Femur (tissue), 1 donor: ENCODE measurements at places on chromosomes 3 and 15.

- no peak for DNase-seq
Observed at GRCh38 chr3:19598870-19599269, 335.1 kb downstream of the EFHB start.

GRCh38 chr15:87764461-87765240 lies 491.9 kb downstream of the NTRK3 start:
- no peak for DNase-seq

DNA sequence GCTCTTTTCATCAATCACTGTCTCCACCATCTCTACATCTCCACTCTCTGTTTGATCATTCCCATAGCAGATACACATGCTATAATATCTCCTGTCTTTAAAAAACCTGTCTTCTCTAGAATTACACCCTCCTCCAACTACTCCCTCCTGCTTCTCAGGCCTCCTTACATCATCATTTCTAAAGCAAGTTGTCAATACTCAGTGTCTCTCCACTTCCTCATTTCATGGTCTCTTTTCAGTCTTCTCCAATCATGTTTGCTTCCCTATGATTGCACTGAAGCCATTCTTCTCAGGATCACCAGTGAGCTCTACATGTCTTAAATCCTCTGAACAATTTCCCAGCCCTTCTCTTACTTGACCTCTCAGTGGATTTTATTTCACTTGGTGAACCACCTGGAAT lies 87.0 kb upstream of the ZNF280D start:
- no peak for DNase-seq

- no peak for DNase-seq
Observed at GRCh38 chr3:172557515-172558220, 34.4 kb upstream of the TNFSF10 start.

GRCh38 chr15:58399739-58400138 lies 32.1 kb upstream of the LIPC start:
- DNase-seq, result no peak

GRCh38 chr15:72967811-72968530 lies 84.3 kb upstream of the NEO1 start:
- DNase-seq, result peak; percentile 54
